A549 treated with ZK216348 at 1 μM for 4 hours (cell line): ENCODE measurements at places on chromosomes 12 and 14. TPM values are rescaled to one million over a fixed set of nuclear protein-coding genes. Genes with fewer than 3 reads are reported as not detected.

Gene SYNDIG1L
- total RNA-seq: not detected in 5 replicates

Gene FAM181A
- not detected in 5 replicates for total RNA-seq

Gene TSHR
- total RNA-seq: not detected in 5 replicates

Gene TRAFD1
- total RNA-seq: 16.2 to 17.9 TPM (median 16.4 TPM) in 5 replicates

Gene KCNH5
- not detected in 5 replicates for total RNA-seq

Gene KRT85
- not detected in 5 replicates for total RNA-seq

Gene NANOG
- not detected in 5 replicates for total RNA-seq

Gene LYZ
- total RNA-seq: 0.34 to 2.5 TPM (median 1.7 TPM) in 4 of 5 replicates, not detected in the other

Gene USP44
- 0.07 to 0.34 TPM (median 0.12 TPM) in 4 of 5 replicates, not detected in the other for total RNA-seq

Gene DYRK4
- total RNA-seq: 44.3 to 48.4 TPM (median 46.0 TPM) in 5 replicates

Gene CACNA2D4
- not detected in 5 replicates for total RNA-seq

Gene ZC3H10
- 1.9 to 4.3 TPM (median 3.3 TPM) in 5 replicates for total RNA-seq

Gene OTX2
- total RNA-seq: not detected in 5 replicates

Gene TAS2R30
- not detected in 5 replicates for total RNA-seq

Gene NDRG2
- total RNA-seq: 1.8 to 3.8 TPM (median 3.4 TPM) in 5 replicates

Gene AMN1
- total RNA-seq: 9.5 to 15.6 TPM (median 10.0 TPM) in 5 replicates

Gene HAL
- 0.21 to 0.43 TPM (median 0.38 TPM) in 5 replicates for total RNA-seq

Gene SPIC
- total RNA-seq: not detected in 5 replicates
